ENCODE measurements at places on chromosomes 6 and 20.

DNA sequence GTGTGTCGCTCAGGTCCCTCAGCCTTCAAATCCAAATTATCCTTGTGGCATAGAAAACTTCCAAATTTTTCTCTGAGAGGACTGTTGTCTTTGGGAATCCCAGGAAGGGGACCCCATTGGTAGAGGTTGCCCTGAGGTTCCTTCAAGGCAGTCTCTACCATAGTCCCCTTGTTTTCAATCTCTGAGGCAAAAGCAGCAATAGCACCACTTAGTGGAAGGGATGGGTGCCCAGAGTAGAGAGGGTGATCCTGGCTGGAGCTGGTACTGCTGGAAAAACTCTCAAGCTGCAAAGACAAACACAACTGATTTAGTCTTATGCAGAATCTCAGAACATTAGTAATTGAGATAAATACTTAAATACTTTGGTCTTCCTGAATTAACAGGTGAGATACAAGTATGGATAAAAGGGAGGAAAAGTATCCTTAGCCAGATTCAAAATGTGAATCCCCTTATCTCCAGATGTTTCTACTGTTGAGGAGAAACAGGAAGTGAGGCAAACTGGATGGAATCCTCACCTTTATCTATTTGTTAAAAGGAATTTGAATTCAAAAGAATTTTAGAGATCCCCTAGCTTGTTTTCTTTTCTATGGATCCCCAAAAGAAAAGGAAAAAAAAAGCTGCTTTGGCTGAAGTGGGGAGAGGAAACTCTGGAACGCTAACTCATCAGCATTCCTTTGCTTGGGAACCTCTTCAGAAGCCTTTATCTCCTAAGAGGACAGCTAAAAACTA lies 13.4 kb downstream of the ZNF318 start:
- DNase-seq, result no peak

DNA sequence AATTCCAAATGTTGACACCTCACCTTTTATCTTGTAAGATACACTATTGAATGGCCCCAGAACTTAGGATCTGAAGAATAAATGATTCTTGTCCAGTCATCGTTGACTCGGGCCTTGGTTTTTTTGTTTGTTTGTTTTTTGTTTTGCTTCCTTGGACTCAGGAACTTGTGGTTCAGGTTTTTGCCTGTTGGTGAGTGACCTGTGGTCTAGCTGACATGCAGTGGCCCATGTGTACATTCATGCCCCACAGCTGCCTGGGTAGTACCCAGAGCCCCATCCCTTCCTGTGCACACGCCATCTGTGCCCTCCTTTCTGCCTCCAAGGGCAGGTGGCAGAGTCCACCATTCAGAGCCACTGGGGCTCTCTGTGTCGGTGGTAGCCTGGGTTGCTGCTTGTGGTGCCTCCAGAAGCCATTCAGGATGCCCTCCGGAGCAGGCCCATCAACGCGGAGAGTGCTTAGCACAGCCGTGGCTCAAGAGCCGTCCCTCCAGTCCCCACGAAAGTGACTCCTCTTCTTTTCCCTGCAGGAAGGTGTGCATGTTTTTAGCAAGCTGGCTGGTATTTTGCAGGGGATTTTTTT lies 85.9 kb downstream of the SYNJ2 start:
- no peak for DNase-seq

DNA sequence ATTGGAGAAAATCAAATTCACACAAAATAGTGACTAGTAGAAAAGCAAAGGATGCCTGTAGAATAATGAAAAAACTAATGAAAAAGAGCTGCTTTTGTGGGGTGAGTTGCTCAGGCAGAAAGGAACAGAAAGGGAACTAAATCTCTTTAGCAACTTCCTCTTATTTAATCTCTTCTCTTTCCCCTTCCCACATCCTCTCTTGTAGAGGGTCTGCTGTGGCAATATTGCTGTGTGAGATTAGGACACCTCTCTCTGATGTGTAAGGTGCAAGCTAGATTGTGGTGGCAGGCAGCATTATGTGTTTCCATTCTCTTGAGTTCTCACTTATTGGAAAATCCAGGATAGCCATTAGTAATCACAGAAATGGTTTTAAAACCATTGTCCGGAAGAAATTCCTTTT lies 49.7 kb downstream of the SYNE1 start:
- no peak for DNase-seq

DNA sequence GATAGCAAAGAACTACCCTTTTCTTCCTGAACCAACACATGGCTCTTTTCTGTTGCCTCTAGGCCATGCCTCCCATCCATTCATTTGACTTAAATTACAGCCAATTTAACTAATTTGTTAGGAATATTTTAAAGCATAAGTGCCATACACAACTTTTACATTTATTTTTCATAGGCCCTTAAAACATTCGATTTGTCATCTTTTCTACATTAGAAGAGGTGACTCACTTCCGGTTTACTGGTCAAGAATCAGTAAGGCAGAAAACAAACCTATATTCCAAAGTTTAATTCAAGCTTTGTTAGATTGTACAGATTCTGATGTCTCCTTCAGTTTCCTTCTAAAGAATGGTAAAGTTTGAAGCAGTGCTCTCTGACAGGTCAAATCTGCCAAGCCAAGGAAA lies 344.3 kb downstream of the SAMD5 start:
- DNase-seq, result no peak

GRCh38 chr6:28206928-28207509 lies 18.1 kb upstream of the ZSCAN9 start:
- DNase-seq, result no peak

GRCh38 chr6:47376930-47377329 lies 67.2 kb upstream of the TNFRSF21 start:
- DNase-seq, result no peak

- DNase-seq, result no peak
Observed at GRCh38 chr6:16135066-16135465, 6.2 kb downstream of the MYLIP start.

DNA sequence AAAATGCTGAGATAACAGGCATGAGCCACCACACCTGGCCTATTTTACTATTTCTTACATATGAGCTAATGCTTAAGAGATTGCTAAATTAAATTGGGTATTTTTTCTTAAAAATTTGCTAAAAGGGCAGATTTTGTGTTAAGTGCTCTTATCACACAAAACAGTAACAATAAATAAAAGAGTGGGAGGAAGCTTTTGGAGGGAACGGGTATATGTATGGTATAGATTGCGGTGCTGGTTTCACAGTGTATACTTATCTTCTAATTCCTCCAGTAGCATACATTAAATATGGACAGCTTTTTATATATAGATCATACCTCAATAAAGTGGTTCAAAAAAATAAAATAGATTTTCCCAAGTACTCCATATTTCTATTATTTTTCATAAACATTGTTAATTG lies 39.4 kb upstream of the FABP7 start:
- DNase-seq, result no peak

- DNase-seq, result no peak
Observed at GRCh38 chr20:51752343-51752951, 15.7 kb downstream of the ATP9A start.
